ENCODE measurements at places on chromosomes 4 and X. TPM values are rescaled to one million over a fixed set of nuclear protein-coding genes. Genes with fewer than 3 reads are reported as not detected.

MBNL3 gene
- total RNA-seq, result 3.0 TPM

SMIM31 gene
- not detected for total RNA-seq

GPM6B gene
- 5.3 TPM for total RNA-seq

MAD2L1 gene
- total RNA-seq, result 26.3 TPM

SPANXA2 gene
- total RNA-seq, result not detected

CORIN gene
- 0.33 TPM for total RNA-seq

RHOXF1 gene
- not detected for total RNA-seq

ZNF732 gene
- 0.29 TPM for total RNA-seq

CCDC110 gene
- 2.5 TPM for total RNA-seq

ADH4 gene
- total RNA-seq, result not detected

CYSLTR1 gene
- 0.29 TPM for total RNA-seq

TBC1D8B gene
- 23.7 TPM for total RNA-seq

MAMLD1 gene
- total RNA-seq, result 1.3 TPM

FAM149A gene
- total RNA-seq, result 6.3 TPM

ABCG2 gene
- 1.0 TPM for total RNA-seq

ZFX gene
- 45.0 TPM for total RNA-seq

HTRA3 gene
- total RNA-seq, result 7.7 TPM

PDCL2 gene
- total RNA-seq, result not detected

TACC3 gene
- total RNA-seq, result 4.6 TPM

CSAG1 gene
- total RNA-seq, result not detected

CENPVL3 gene
- not detected for total RNA-seq

FATE1 gene
- not detected for total RNA-seq

BANK1 gene
- 0.44 TPM for total RNA-seq

SMIM10L2A gene
- total RNA-seq, result 1.2 TPM

GLRA3 gene
- total RNA-seq, result not detected

ADH7 gene
- total RNA-seq, result 2.0 TPM

SOX3 gene
- total RNA-seq, result 0.15 TPM

HCCS gene
- total RNA-seq, result 18.0 TPM

RAB9B gene
- total RNA-seq, result 0.73 TPM

SLC10A6 gene
- total RNA-seq, result 0.33 TPM

TRIM60 gene
- total RNA-seq, result not detected

TMEM154 gene
- total RNA-seq, result 2.8 TPM

DOK7 gene
- total RNA-seq, result 0.17 TPM

UBL4A gene
- 39.0 TPM for total RNA-seq

SOD3 gene
- 42.3 TPM for total RNA-seq

CHRNA9 gene
- not detected for total RNA-seq

CPZ gene
- 0.58 TPM for total RNA-seq

SPATA4 gene
- total RNA-seq, result 0.15 TPM

RHOXF2 gene
- total RNA-seq, result not detected

SSX1 gene
- not detected for total RNA-seq

AWAT1 gene
- total RNA-seq, result not detected
